ENCODE measurements at places on chromosomes 11 and 22. TPM values are rescaled to one million over a fixed set of nuclear protein-coding genes. Genes with fewer than 3 reads are reported as not detected.

The SAA4 gene
- not detected for total RNA-seq

The CTTN gene
- total RNA-seq, result 67.7 TPM

The SCUBE2 gene
- not detected for total RNA-seq

The CDPF1 gene
- 15.8 TPM for total RNA-seq

The CALCA gene
- total RNA-seq, result 1.3 TPM

The PGGHG gene
- total RNA-seq, result 13.4 TPM

The SYCE3 gene
- total RNA-seq, result not detected

The SLC39A13 gene
- 12.0 TPM for total RNA-seq

The MEI1 gene
- total RNA-seq, result 0.50 TPM

The TIMP3 gene
- 0.38 TPM for total RNA-seq

The MS4A7 gene
- not detected for total RNA-seq

The B3GAT1 gene
- total RNA-seq, result 0.05 TPM

The TP53AIP1 gene
- total RNA-seq, result not detected

The MAPK8IP1 gene
- 0.35 TPM for total RNA-seq
